NCI-H1048 (cell line): ENCODE measurements at places on chromosomes 7 and 10.

DNA sequence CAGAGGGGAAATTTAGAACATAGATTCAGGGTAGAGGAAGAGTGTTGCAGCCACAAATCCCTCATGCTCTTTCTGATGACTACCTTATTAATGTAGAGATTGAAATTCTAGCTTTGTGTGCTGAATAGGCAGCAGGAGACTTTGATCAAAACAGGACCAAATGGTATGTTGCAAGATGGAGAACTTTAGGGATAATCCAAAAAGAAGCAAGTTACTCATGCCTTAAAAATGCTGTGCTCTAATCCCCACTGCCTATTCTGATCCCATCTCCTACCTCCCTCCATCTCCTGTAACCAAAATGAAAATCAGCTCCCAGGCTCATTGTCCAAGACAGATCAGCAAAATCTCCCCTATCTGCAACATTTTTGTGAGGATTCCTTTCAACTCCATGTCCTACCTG is 31.3 kb downstream of the CH25H start:
- no peak for DNase-seq

DNA sequence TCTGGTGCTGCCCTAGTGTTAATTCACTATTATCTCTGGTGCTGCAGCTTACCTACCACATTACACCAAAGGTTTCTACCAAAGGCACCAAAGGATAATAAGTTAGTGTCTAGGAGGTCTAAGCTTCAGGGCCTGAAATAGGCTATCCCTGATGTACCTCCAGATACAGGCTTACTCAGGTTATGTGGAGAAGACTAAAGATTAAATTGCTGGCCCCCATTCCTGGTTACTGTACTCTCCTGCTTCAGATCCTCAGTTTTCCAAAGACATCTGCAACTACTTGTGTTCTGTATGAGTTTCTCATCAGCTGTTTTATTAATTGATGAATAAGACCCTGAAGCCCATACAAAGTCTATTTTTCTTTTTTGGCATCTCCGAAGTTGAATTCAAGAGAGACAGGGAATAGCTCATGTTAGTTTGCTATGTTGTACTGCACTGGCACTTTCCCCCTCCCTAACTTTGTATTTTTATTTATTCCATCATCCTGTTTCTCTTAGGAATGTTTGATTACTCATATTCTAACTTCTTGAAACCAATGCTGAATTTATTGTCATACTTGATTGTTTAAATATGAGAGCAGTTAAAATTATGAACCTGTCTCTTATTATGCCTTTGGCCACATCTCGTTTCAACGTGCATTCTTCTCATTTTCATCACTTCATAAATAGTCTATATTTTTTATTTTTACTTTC is 85.9 kb downstream of the PON1 start:
- DNase-seq, result no peak

GRCh38 chr10:8044908-8045725 is 9.4 kb upstream of the GATA3 start:
- no peak for DNase-seq

DNA sequence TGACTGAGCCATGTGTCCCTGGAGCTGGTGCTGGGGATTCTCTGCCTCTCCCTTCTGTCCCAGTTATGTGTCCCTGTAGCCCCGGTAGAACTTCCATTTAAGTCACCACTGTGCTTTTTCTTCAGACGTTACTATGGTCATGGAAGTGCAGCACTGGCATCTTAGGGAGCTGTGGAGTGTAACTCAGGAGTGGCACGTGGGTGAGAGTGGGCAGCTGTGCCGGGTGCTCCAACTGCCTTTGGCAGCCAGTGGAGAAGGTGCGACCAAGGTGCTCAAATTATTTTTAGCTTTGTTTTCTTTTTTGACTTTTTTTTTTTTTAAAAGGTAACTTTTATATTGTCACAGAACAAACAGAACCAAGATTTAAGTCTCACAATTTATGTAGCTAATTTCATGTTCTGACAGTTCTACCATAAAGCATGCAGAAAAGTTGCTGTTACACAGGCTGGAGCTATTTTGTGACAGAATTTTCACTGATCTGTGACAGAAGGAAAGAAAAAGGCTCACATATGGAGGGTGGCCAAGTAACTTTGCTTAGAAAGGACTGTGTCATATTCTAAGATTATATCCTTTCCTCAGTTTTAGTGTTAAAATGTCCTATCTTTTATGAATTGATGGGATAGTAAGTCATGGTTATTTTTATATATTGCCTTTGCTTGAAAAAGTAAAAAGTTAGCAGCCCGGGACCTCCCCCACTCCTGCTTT is 73.9 kb downstream of the SH2D4B start:
- no peak for DNase-seq

- no peak for DNase-seq
Measured at GRCh38 chr10:21260506-21261149, 264.9 kb downstream of the SKIDA1 start.

GRCh38 chr7:29859524-29860185 is 53.3 kb downstream of the WIPF3 start:
- no peak for DNase-seq

DNA sequence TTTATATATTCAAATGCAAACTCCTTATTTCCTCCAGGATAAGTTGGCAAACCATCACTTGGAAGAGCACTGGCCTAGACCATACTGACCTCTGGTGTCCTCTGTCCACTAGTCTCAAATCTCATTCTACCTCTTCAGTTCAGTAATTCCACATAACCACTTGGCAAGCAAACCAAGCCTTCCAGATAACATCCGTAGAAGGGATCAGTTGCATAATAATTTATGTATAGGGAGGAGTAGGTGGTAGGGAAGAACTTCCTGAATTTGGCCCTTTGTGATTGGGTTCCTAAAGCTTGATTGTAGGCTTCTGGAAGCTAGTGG is 55.0 kb downstream of the WAC start:
- no peak for DNase-seq

DNA sequence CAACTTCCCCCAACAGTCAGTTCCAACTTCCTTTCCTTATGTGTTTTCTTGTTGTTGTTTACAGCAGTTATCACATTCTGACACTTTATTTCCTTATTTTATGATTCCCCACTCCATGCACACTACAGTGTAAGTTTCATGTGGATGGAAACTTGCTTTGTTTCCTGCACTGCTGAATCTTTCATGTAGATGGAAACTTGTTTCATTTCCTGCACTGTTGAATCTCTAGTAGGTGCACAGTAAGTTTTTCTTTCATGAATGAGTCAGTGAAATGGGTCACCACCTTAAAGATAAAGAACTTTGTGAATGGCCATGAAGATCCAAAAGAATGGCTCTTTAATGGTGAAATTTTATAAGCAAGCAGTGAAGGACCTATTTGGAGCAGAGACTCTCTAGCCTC is 61.4 kb downstream of the SHOC2 start:
- no peak for DNase-seq

DNA sequence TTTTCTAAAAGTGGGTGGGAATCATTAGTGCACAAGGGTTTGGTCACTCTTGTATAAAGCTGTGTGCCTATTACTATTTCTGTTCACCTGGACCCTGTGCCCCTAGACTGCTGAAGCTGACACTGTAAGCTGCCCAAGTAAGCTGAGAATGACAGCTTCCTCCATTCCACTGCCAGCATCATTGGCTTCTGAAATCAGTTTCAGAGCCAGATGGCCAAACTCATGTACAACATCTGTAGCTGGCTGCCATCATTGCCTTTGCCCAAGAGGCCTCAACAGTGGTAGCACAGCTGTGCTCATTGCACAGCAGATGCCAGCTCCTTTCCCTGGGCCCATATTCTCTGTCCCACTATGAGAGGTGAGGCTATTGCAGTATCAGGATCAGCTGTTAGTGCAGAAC is 165.7 kb downstream of the CPEB3 start:
- DNase-seq, result no peak

- DNase-seq, result no peak
Measured at GRCh38 chr10:110487411-110488331, 10.0 kb upstream of the DUSP5 start.
